Bronchial epithelial cell (primary cell): ENCODE measurements at places on chromosomes 3 and 15. TPM values are rescaled to one million over a fixed set of nuclear protein-coding genes. Genes with fewer than 3 reads are reported as not detected.

- no peak for DNase-seq
Observed at GRCh38 chr15:79051941-79052731, 38.4 kb downstream of the RASGRF1 start.

DNA sequence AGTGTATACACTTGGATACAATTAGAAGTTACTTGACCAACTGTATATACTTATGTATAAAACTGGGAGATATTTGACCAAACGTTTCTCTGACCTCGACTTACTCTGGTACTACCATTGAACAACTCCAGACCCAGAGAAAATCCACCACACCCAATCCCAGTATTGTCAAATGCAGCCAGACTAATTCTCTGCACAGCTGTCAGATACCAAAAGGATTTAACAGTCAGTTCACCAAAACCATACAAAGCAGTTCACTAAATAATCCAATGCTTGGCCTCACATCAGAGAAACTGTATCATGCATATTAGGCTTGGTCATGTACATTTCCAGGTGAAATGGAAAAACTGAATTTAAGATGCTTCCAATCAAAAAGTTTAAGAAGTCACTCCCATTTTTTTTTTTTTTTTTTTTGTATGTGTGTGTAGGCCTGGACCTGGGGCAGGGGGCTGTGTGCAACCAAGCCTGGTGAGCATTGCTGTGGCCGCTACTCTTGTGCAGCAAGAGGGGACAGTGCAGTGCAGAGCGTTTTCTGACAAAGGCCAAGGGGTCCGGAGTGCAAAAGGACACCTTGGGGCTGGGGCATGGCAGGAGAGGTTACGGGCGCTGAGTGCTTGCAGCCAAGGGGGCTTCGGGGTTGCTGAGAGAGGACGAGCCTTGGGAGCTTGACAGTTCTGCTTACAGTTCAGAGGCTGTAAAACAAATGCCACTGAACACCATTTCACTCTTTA is 1.4 kb downstream of the TOMM70 start:
- DNase-seq: no peak

GRCh38 chr15:41899854-41900442 is 6.1 kb upstream of the SPTBN5 start:
- DNase-seq: no peak

GRCh38 chr3:73874606-73875369 is 250.0 kb upstream of the PDZRN3 start:
- DNase-seq: no peak

DNA sequence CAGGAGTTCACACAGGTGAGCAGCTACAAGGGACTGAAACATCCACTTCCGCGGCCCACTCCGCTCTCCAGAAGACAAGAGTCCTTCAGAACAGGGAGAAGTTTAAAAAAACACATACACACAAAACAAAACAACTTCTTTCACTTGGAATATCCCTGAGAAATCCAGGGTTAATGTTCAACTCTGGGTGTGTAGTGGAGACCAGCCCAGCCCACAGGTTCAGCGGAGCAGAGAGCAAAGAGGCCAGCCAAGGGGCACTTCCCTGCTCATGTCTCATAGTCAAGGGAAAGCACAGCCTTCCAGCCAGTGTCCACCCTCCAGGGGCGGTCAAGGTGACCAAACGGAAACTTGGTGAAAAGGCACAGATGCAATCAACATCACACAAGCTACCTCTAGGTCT is 41.6 kb downstream of the WNT5A start:
- DNase-seq: no peak

GRCh38 chr15:77569729-77570125 is 63.0 kb downstream of the LINGO1 start:
- DNase-seq: no peak

- peak; percentile 28 for DNase-seq
Observed at GRCh38 chr15:61661791-61662190, 398.5 kb downstream of the VPS13C start.

DNA sequence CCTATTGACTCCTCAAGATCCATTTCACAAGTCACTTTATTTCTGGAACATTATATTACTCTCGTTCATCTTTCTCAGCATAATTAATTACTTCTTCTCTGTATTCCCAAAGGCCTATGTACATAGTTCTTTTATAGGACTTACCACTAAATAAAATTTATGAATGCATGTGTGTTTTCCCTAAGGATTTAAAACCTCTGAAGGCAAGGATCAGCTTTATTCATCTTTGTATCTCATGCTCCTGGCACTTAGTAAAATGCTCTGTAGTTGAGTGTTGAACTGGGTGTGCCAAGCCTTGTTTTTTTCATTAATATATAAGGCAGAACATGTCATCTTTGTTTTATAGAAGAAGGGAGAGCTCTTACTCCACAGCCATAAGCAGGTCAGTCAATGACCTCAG is 194.1 kb upstream of the ZPLD1 start:
- DNase-seq: no peak

DNA sequence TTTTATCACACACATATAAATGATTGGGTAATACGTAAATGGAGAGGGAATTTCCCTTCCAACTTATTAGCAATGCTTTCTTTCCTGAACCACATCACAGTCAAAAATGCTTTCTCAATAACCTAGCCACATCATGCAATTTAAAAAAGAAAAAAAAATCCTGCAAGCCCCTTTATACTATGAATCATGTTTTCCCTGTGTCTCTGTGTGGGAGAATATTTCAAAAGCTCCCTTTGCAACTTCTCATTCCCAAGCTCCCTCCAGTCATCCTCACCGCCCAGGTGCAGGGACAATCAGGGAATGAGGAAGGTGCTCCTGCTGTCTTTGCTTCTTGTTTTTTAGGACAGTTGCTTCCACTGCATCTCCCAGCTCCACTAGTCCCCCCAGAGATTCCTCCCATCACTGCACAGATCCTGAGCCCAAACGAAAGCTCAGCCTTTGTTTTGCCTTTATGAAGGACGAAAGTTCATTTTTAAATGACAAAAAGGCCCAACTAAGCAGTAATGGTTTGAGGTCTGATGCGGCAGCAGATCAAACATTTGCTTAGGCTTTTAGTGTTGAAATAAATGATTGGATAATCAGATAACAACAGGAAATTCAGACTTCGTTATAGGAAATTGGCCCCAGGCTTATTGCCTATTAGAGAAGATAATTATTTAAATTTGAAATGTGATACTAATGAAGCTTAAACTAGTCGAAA is 47.8 kb upstream of the ADGRG7 start:
- DNase-seq: peak; percentile 96

DNA sequence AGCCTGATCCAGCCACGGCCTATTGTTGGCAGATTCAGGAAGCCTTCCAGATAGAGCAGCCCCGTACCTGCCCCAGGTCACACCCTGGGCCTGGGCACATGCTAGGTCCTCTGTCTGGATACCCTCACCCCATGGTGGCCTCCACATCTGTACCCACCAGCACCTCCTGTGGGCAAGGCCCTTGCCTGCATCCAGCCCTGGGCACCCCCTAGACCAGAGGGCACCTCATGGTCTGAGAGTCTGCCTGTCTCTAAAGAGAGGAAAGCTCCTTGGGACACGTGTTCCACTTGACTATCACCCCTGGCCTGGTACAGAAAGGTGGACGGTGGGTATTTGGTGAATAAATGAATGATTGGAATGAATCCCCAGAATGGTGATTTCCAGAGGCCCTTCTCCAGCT is 8.9 kb upstream of the COMMD4 start:
- no peak for DNase-seq

- peak; percentile 83 for DNase-seq
Observed at GRCh38 chr3:17602126-17602525, 140.3 kb downstream of the TBC1D5 start.

- DNase-seq: no peak
Observed at GRCh38 chr15:58249646-58250312, 111.6 kb downstream of the AQP9 start.

- DNase-seq: peak; percentile 78
Observed at GRCh38 chr3:129855832-129856419, 37.6 kb downstream of the TMCC1 start.

DNA sequence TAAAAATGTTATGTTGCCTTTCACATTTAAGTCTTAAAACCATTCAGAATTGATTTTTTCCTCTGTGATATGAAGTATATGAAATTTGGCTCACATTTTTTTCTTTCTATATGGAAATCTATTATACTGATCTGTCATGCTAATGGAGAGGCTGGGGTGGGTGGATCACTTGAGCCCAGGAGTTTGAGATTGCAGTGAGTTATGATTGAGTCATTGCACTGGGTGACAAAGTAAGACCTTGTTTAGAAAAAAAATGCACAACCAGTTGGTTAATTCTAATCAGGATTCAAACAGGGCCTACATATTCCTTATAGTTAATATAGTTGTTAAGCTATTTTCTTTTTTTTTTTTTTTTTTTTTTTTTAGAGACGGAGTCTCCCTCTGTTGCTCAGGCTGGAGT is 230.5 kb downstream of the MFSD1 start:
- DNase-seq: peak; percentile 63

DNA sequence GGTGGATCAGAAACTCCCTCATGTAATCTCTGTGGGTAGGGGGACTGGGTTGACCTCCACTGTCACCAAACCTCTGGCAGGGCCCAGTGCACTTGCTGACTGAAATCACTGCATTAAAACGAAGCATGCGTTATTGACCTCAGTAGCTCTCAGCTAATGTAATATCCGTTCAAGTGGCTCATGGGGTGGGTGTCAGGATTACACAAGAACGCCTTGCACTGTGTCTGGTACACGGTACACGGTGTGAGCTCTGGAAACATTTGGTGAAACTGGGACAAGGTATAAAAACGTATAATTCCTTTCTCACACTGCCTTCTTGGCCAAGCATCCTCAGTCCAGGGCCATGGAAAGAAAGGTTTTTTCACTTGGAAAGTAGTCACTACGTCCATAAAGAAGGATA is 11.9 kb downstream of the LRTM1 start:
- DNase-seq: no peak

DNA sequence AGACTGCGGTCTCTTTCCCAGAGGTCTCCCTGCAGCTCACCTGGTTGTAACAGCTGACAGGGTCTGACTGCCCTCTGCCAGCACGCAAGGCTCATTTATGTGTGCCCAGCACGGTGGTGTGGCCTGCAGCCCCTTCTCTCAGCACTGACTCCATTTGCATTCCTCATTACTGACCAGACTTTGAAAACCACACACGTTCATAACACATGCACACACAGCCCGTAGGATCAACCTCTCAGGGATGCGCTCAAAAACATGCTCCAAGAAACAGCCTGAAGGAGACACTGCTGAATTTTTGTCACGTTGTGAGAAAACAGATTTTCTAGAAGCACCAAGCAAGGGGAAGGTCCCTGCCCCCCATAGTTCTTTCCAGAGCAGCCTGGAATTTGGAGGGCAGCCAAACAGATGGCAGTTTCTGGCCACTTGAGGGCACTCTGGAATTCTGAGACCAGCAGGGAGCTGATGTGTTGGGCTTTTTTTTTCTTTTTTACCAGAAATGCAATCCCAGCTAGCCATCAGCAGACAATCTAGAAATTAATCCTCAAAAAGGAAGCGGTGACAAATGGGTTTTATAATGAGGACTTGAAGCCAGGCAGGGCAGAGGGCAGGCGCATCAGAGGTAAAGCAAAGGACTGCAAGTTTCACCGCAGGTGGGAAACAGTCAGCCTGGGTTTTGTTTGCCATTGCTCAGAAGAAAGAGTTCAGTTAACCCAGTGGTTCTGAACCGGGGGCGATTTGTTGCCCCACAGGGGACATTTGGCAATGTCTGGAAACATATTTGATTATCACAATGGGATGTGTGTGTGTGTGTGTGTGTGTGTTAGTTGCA is 170.5 kb upstream of the PROK2 start:
- DNase-seq: peak; percentile 52

DNA sequence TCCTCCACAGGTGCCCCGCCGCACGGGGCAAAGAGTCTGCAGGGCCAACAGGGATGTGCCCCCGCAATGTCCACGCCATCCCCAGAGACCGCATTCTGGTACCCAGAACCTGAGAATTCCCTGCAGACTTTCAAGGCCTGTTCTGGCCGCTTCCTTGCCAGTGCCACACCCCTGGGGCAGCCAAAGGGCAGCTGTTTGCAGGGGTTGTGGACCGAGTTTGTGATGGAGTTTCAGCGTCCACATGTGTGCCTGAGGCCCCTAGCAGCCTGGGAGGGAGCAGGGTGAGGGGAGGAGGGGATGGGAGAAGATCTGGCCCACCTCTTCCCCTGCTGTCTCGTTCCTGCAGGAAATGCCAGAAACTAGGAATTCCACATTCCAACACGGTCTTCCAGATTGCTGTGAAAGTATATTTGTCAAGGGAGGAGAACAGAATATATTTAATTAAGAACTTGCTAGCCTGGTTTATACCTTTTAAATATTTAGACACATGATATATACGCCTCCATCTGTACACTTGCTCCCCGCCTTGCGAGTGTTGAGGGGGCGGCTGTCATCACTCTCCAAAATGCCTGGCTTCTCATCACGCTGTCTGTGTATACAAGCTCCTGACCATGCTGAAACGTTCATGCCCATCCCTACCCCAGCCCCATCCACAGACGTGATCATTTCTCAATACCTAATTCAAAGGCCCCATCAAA is 31.1 kb upstream of the RASA2 start:
- DNase-seq: no peak

DNA sequence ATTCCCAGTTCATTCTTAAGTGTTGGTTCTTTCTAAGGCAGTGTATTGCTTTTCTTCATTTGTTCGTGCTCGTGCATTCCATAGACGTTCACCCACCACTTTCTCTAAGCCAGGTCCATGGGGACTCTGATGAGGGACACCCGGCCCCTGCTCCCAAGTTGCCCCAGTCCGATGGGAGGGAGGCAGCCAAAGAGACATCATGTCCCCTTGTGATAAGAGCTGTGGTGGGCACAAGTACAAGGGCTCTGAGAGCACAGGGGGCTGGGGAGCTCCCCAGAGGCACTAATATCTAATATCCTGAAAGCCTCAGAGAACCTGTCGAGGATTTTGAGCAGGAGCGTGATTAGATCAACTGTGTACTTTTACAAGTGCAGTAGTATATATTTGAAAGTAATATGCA is 6.3 kb downstream of the SPSB4 start:
- DNase-seq: no peak

GRCh38 chr3:32240159-32240545 is 1.7 kb downstream of the CMTM8 start:
- peak; percentile 29 for DNase-seq

GRCh38 chr3:44659434-44659833 is 10.9 kb downstream of the ZNF35 start:
- DNase-seq: no peak

GRCh38 chr3:128297401-128298138 is 144.3 kb downstream of the EEFSEC start:
- DNase-seq: peak; percentile 42

DNA sequence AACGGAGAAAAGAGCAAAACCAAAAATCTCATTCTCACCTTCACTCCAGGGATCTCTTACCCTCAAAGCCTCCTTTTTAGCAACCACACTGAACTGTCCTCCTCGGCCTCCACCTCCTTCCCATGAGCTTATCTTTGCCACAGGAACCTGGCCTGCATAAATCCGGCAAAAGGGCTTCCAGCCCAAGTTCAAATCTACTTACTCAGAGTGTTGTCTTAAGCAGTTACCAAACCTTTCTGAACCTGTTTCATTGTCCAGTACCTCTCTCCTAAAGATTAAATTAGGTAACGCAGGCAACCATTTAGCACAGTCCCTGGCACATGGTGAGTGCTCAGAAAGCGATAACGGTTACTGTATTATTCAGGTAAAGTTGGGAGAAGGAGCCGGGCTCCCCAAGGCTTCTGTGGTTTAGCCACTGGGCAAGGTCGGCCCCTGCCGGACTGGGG is 777 bp downstream of the CIB1 start:
- DNase-seq: no peak

The CILP gene
- under 0.01 TPM in 2 replicates for total RNA-seq

The VPS18 gene
- 26.3 and 30.6 TPM in 2 replicates for total RNA-seq

The RLBP1 gene
- not detected in 2 replicates for total RNA-seq

The KIF9 gene
- total RNA-seq: 1.2 and 2.1 TPM in 2 replicates

The MUC4 gene
- total RNA-seq: 0.26 and 1.0 TPM in 2 replicates

The NPAP1 gene
- not detected in 2 replicates for total RNA-seq
